ENCODE measurements at places on chromosomes 3 and 15. TPM values are rescaled to one million over a fixed set of nuclear protein-coding genes. Genes with fewer than 3 reads are reported as not detected.

Gene ZNF660
- polyA plus RNA-seq, result 2.2 TPM

Gene PLA2G4E
- 0.07 TPM for polyA plus RNA-seq

Gene MST1R
- polyA plus RNA-seq, result not detected

Gene TPRG1
- polyA plus RNA-seq, result not detected

Gene RBSN
- polyA plus RNA-seq, result 8.5 TPM

Gene THAP10
- 16.7 TPM for polyA plus RNA-seq

Gene CPLX3
- 2.4 TPM for polyA plus RNA-seq

Gene GPR176
- polyA plus RNA-seq, result 2.4 TPM

Gene TMA7
- 1,236 TPM for polyA plus RNA-seq

Gene ISG20
- 3.4 TPM for polyA plus RNA-seq

Gene SYNPR
- 8.6 TPM for polyA plus RNA-seq

Gene ITIH1
- not detected for polyA plus RNA-seq

Gene LYZL4
- not detected for polyA plus RNA-seq

Gene FBXW12
- polyA plus RNA-seq, result not detected

Gene ALPK3
- polyA plus RNA-seq, result not detected

Gene GADL1
- not detected for polyA plus RNA-seq

Gene MCTP2
- 0.07 TPM for polyA plus RNA-seq

Gene SERPINI2
- polyA plus RNA-seq, result 5.8 TPM

Gene TMEM40
- not detected for polyA plus RNA-seq

Gene RBMS3
- 99.0 TPM for polyA plus RNA-seq

Gene LIPH
- polyA plus RNA-seq, result 0.28 TPM

Gene NANOGP8
- not detected for polyA plus RNA-seq

Gene STRIT1
- polyA plus RNA-seq, result not detected

Gene CISH
- polyA plus RNA-seq, result not detected

Gene CTXN2
- 3.8 TPM for polyA plus RNA-seq

Gene ATG3
- 102 TPM for polyA plus RNA-seq

Gene SNX1
- polyA plus RNA-seq, result 29.4 TPM

Gene ROBO2
- polyA plus RNA-seq, result 107 TPM

Gene STX19
- polyA plus RNA-seq, result 38.6 TPM

Gene RASGRF1
- 42.9 TPM for polyA plus RNA-seq

Gene STRA6
- polyA plus RNA-seq, result not detected

Gene AHSG
- not detected for polyA plus RNA-seq

Gene C3orf20
- polyA plus RNA-seq, result not detected

Gene SAMMSON
- polyA plus RNA-seq, result not detected

Data from Purkinje cell (primary cell).